Fibroblast of skin of scalp (primary cell): ENCODE measurements at places on chromosomes 12 and 14.

DNA sequence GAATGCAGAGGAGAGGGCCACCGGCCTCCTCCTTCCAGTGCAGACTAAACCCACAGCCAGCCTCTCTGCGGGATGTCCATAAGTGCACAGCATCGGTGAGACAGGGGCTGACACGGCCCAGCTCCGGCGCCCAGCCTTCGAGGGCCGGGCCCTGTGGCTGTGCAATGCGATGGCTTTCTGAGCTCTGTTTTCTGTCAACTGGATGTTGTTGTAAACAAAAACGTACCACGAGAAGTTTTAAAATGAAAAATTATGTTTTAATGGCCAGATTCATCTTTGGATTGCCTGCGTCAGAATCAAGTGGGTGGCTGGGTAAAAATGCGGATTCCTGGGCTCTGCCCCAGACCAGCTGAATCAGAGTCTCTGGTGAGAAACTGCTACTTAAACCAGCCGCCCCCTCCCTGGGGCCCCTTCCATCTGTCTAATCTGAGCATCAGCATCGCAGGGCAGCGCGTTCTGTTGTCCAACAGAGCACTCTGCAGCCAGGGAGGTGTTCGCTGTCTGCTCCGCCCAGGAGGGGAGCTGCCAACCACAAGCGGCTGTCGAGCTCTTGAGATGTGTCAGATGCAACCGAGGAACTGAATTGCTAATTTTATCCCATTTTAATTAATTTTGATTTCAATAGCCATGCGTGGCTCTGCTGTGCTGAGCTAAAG is 133.4 kb downstream of the RFLNA start:
- DNase-seq = peak; percentile 79

DNA sequence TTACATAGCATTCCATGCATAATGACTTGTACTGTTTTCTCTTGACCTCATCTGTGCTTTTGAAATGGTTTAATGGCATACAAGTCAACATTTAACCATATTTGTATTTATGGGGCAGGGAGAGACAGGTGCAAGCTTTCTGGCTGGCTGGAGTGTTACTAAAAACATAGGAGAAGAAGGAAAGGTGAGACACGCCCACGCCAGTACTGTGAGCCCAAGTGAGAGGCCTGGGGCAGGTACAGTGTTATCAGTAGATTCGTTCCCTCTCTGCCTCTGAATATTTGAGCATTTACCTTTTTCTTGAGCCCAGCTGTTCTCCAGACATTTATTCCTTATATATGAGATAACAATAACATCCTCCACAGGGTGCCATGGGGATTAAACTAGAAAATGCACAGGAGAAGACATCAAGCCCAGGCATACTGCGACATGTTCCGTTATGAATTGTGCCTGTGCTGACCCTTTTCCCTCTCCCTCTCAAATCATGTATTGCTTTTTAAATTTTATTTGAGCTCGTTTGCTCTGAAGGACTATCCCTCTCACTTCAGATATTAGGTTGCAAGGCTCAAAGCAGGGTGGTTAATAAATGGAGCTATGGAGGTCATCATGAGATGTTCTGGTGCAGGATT is 34.6 kb upstream of the TUBA1C start:
- DNase-seq = no peak

DNA sequence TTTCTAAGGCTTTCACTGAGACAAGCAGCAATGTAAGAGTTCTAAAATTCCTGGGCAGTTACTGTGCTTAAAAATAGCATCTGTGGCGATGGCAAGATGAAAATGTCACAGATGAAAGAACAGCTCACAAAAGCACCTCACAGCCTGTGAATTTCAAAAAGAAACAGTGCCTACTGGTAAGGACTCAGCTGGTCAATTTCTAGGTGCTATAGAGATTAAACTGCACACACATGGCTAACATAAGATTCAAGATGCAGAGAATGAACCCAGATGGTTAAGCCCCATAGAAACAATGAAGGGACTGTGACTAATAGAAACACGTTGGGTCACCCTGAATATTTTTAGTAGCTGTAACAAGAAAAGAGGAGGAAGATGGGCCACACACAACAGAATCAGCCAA is 12.0 kb upstream of the IL26 start:
- peak; percentile 29 for DNase-seq

DNA sequence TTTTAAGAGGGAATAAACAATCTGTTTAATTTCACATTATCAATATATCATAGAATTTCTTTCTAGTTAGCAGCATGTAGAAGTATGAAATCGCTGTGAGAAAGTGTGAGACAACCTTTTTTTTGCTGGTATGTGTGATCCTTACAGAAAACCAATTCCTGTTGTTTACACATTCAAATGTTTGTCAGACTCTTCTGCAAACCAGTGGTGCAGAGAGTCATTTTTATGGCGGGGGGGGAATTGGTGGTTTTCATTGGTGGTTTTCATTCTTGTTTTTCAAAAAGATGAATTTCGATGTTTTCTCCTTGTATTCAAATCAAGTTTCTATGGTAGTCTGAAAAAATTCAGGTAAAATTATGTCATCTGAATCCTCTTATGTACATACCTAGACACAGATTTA is 57.8 kb downstream of the SLC25A21 start:
- no peak for DNase-seq

GRCh38 chr12:103712216-103712615 is 125.1 kb downstream of the STAB2 start:
- no peak for DNase-seq

DNA sequence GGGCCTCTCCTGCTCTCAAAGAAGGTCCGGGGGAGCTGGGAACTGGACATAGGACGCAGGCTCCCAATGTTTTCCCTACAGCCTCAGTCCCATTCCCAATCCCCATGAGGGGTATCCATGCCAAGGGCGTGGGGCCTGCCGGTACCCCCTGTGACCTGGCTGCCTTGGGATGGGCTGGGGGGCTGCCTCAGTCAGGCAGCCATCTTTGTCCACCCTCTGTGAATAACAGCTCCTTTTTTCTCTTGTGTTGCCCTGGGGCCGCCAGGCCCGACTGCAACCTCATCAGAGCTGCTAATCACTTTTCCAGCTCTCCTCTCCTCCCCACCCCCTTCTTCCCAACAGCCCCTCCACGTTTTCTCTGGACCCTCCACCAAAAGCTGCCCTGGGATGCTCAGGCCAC is 11.2 kb downstream of the FIGNL2 start:
- DNase-seq = no peak

DNA sequence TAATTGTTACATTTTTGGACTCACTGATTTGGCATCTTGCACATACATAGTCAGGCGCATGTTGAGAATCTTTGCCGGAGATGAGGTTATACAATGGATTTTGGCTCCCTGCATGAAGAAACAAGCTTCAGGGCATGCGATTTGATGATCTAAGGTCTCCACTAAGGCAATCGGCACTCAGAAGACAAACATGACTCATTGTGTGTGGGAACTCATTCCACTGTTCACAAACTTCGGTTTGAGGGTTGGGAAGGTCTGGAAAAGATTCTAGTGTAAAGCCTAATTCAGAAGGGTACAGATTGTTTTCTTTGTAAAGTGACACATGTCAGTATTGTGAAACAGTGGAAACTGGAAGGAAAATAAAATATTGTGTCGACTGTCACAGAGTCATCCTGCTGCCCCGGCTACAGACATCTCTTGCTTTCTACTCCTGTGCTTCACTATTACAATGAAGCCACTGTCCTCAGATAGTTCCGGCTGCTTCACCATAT is 192.6 kb upstream of the HMGA2 start:
- peak; percentile 99 for DNase-seq
